ENCODE measurements at places on chromosomes 11 and 22.

GRCh38 chr11:34665077-34665835, 44.4 kb downstream of the EHF start:
- DNase-seq: no peak

GRCh38 chr11:66259225-66259624, 9.2 kb upstream of the RAB1B start:
- no peak for DNase-seq

DNA sequence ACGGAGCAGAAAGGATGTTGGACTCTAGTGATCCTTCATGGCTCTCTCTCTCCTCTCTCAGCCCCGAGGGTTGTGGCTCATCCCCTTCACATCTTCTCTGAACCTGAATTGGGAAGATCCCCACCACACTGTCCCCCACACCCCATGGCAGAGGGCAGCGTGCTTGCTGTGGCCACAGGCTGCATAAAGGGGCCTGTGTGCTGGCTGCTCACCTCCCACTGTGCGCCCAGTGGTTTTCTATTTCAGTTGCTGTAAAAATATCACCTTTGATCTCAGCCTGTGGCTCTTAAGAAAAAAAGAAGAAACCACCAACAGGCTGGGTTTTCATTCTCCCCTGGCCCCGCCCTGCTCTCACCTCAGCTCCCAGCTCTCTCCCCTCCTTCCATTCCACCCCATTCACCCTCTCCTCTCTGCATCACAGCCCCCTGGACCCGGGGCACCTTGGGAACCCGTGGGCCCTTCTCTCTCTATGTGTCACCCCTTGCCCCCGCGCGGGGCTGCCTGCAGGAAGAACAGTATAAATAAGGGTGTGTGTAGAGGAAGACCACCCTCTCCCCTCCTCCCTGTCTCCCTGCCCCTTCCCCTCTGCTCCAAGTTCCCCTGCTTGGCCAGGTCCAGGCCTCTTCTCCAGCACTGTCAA, 25.8 kb upstream of the WNT11 start:
- no peak for DNase-seq

DNA sequence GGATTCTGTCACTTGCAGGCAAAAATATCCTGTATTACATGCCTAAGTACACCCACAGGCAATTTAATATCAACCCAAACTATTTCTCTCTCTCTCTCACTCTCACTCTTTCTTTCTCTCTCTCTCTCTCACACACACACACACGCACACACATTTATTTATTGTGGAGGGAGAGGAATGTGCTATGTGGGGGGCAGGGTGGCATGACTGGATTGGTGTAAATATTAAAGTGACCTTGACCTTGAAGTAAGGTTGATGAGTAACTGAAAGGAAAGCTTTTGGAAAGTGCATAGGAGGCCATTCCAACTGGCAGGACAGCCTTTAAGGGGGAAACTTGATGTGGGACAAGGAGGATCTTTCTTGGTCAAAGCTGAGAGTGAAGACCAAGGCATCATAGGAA, 589.7 kb upstream of the KIRREL3 start:
- no peak for DNase-seq

DNA sequence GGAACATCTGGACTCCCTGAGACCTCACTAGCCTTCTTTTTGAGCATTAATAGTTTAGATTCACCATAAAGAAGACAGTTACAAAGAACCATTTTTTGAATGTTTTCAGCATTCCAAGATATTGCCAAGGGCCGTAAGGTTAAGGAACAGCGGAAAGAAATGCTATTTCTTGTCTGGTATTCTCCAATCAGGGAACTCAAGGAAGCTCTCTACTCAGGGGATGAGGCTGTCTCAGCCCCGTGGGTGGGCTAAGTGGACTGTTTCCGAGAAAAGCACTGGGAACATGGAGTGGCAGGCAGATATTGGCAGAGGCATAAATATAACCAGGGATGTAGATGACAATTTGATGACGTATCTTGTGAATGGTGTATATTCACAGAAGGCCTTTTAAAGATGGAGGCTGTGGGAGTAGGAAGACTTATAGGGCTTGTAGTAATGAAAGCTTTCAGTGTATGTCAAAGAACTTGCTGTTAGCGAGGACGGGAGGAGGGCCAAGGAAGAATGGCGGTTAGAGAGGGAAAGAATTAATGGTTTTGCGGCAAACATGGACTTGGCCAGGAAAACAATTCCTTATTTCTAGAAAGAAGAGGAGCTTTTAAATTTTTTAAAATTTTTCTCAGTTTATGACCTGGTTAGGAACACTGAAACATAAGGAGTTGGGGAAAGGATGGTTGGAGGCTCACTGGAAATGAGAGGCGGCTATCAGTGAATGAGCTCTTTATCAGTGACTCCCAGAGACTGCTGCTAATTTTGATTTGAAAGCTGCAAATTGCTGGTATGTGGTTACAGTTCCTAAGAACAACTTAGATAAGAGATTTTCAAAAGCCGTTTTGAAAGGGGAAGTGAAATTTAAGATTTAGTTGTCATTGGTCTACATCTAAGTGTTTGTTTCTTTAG, 64.6 kb downstream of the ST3GAL4 start:
- DNase-seq: no peak

GRCh38 chr11:94032725-94033124, 11.6 kb downstream of the HEPHL1 start:
- no peak for DNase-seq

DNA sequence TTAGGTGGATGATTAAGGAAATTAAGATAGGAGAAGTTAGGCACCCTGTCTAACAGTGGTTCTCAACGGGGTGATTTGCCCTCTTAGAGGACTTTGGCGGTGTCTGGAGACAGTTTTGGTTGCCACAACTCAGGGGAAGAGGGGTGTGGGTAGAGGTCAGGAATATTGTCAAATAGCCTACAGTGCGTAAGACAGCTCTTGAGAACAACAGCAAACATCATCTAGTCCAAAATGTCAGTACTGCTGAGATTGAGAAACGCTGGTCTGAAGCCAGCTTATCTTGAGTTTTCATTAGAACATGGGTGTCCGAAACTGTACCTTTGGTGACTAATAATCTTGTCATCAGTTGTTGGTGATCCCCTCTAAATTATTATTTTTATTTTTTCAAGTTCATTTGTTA, 38.4 kb downstream of the CECR2 start:
- DNase-seq: no peak

- no peak for DNase-seq
Observed at GRCh38 chr11:1402355-1403077, 12.8 kb downstream of the BRSK2 start.

DNA sequence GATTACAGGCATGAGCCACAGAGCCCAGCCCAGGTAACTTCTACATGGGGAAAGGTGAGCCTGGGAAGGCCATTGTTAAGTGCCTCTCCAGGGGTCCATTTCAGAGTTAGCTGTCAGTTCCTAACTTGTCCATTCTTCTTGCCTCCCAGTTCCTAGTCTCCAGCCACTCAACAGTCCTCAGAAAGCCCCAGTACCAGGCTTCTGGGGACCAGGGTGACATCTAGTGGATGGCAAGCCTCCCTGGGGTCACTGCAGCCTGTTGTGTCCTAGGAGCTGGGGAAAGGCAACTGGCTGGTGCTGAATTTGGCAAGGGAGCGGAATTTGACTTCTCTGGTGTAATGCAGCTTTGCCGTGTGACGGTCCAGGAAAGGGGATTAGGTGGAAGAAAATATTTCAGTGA, 2.1 kb downstream of the LGALS12 start:
- DNase-seq: no peak

All from amniotic stem cell (primary cell).